Endothelial cell of umbilical vein (primary cell): ENCODE measurements at places on chromosomes 16 and 17. TPM values are rescaled to one million over a fixed set of nuclear protein-coding genes. Genes with fewer than 3 reads are reported as not detected.

The IKZF3 gene
- total RNA-seq, result not detected in 2 replicates

The TELO2 gene
- total RNA-seq, result 60.5 and 61.6 TPM in 2 replicates

The HLF gene
- total RNA-seq, result not detected in 2 replicates

The NTN1 gene
- 0.18 TPM in 2 replicates for total RNA-seq

The CCL1 gene
- total RNA-seq, result not detected in 2 replicates

The MEIOC gene
- 0.46 TPM in 1 of 2 replicates, not detected in the other for total RNA-seq

The FAM171A2 gene
- total RNA-seq, result 12.0 and 13.4 TPM in 2 replicates

The BAIAP3 gene
- total RNA-seq, result 0.66 and 0.88 TPM in 2 replicates

The PLCD3 gene
- 35.0 and 43.1 TPM in 2 replicates for total RNA-seq

The PRDM7 gene
- not detected in 2 replicates for total RNA-seq

The NOS2 gene
- total RNA-seq, result not detected in 2 replicates

The MMP25 gene
- total RNA-seq, result 0.21 and 0.35 TPM in 2 replicates

The NPW gene
- total RNA-seq, result 3.3 and 3.9 TPM in 2 replicates

The SLC5A2 gene
- total RNA-seq, result not detected in 2 replicates

The PHOSPHO1 gene
- 0.18 TPM in 1 of 2 replicates, not detected in the other for total RNA-seq

The KCNJ2 gene
- total RNA-seq, result 11.5 and 15.5 TPM in 2 replicates

The ODAD4 gene
- 0.60 and 1.0 TPM in 2 replicates for total RNA-seq

The KRT39 gene
- total RNA-seq, result not detected in 2 replicates

The PYY gene
- not detected in 2 replicates for total RNA-seq

The CFDP1 gene
- 49.6 and 53.8 TPM in 2 replicates for total RNA-seq

The KCNH6 gene
- total RNA-seq, result not detected in 2 replicates

The PRR14 gene
- 57.0 and 70.0 TPM in 2 replicates for total RNA-seq

The CD68 gene
- total RNA-seq, result 2.9 and 4.5 TPM in 2 replicates

The OR2C1 gene
- total RNA-seq, result not detected in 2 replicates

The COL1A1 gene
- 0.07 and 0.23 TPM in 2 replicates for total RNA-seq
